ENCODE measurements at places on chromosomes 1 and 21. TPM values are rescaled to one million over a fixed set of nuclear protein-coding genes. Genes with fewer than 3 reads are reported as not detected.

CNR2 gene
- total RNA-seq, result not detected

LIN28A gene
- not detected for total RNA-seq

- no peaks in the 10 kb centered on the region for H3K36me3 ChIP-seq
- DNase-seq, result no peak
- H3K4me3 ChIP-seq, result no peak overlapping the region
- no peak overlapping the region for H3K27ac ChIP-seq
- peaks cover 3% of the 10 kb centered on the region for H3K27me3 ChIP-seq
These were observed 106.9 kb upstream of the OLFM3 start for GRCh38 chr1:102103646-102104045.

- H3K27me3 ChIP-seq, result no peaks in the 10 kb centered on the region
- peak overlapping the region; percentile 75 for H3K4me3 ChIP-seq
- H3K4me1 ChIP-seq, result peaks cover 15% of the 10 kb centered on the region
- DNase-seq, result peak; percentile 68
- H3K27ac ChIP-seq, result peak overlapping the region; percentile 72
These were observed 21.6 kb upstream of the ZNF678 start for GRCh38 chr1:227541796-227542152.

- H3K27ac ChIP-seq, result no peak overlapping the region
- H3K4me1 ChIP-seq, result no peaks in the 10 kb centered on the region
- peaks cover 3% of the 10 kb centered on the region for H3K27me3 ChIP-seq
- H3K4me3 ChIP-seq, result no peak overlapping the region
- DNase-seq, result no peak
These were observed 32.9 kb upstream of the UTS2 start for GRCh38 chr1:7885513-7886404.

GRCh38 chr1:203056012-203056411, 29.7 kb downstream of the PPFIA4 start:
- no peaks in the 10 kb centered on the region for H3K4me1 ChIP-seq
- no peak overlapping the region for H3K4me3 ChIP-seq
- no peak for DNase-seq
- no peak overlapping the region for H3K27ac ChIP-seq

IVNS1ABP gene
- total RNA-seq, result 36.0 TPM

CASQ2 gene
- 132 TPM for total RNA-seq

DNA sequence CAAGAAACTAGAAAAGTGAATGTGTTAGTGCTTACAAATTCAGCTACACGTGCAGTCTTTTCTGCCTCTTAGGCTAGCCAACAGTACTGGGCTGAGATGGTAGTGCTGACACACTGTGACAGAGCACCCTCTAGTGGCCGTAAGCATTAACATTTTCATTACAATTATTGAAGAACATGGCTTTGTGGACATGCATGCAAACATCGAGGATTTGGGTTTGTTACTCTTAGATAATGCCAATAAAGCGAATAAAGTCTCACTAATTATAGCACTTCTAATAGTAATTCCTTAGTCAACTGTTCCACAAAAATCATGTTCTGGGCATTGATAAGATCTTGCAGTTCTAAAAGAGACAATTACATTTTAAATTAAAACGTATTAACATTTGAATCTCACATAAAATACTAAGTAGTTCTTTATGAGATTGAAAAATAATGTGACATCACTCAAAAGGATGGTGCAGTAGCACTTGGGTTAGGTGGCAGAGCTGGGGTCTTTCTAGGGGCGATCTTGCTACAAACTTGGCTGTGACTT, 47.1 kb downstream of the MYSM1 start:
- no peak overlapping the region for H3K4me3 ChIP-seq
- no peak overlapping the region for H3K27ac ChIP-seq
- DNase-seq, result peak; percentile 74
- no peaks in the 10 kb centered on the region for H3K27me3 ChIP-seq
- no peaks in the 10 kb centered on the region for H3K36me3 ChIP-seq

TRIM63 gene
- 2.1 TPM for total RNA-seq

LIPI gene
- total RNA-seq, result not detected

TRIM17 gene
- not detected for total RNA-seq

SMG5 gene
- total RNA-seq, result 49.1 TPM

DNA sequence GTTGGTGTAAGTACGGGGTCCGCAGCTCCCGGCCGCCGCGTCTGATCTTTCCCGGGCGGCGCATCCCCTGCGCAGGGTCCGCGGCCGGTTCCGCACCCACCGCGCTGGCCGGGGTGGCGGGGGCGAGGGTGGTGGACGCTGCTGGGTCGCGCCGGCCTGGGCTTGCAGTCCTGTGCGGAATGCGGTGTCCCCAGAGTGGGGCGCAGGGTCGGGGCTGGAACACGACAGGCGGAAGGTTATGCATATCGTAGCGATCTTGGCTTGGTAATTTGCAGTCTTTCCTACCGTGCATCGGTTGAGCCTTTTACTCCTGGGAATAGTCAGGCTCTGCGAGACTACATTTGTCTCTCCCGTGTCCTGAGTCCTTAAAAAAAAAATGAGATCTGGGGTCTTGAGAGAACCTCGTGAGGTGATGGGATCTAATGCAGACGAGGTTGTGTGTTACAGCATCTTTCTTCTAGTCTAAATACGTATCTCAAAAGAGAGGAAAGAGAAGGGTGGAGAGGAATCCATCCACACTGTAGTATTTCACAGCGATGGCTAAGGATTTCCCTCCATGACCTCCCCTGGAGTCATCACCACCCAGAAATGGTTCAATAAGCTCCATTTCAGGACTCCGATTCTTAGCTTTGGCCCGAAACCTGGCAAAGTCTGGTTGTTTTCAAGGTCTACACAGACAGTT, 572 bp downstream of the ATP1B1 start:
- H3K36me3 ChIP-seq, result peaks cover 4% of the 10 kb centered on the region
- peaks cover 50% of the 10 kb centered on the region for H3K4me1 ChIP-seq
- peak overlapping the region; percentile 97 for H3K27ac ChIP-seq
- H3K27me3 ChIP-seq, result no peaks in the 10 kb centered on the region

CSMD2 gene
- total RNA-seq, result 0.27 TPM

DNA sequence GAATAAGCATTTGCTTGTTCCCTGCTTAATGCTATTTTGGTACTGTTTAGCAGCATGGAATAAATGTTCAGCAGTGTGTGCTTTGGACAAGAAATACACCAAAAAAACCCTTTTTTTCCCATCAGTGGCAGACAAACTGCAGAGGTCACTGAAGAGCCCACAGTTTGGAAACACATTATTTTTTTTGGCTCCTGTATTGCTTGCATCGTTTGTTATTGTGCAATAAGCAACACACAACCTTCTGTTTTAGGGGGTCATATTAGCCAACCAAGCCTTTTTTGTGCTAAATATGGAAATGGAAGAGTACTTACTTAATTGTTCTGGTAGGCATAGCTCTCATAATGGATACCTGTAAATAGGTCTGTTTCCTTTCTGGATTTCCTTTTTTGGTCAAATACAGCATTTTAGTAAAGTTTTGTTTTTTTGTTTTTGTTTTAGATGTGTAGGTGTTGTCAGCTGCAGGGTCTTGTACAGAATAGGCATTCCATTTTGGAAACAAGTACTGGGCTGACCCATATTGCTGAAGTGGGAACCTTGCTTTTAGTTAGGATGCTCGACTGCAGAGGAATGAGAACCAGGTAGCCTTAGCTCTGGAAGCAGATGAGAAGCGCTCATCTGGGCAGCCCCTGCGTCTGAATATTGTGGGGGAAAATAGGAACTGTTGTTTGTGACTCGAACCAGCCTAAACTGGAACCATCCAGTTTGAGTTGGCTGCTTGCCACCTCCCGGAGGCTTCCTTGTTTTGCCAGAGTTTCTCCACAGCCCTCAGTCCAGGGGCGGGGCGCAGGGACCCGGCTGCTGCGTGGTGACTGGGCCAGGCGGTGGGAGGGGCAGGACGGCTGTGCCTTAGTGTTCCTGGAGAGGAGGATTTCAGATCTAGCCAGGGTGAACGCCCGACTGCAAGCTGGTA, 38.4 kb downstream of the SPEN start:
- peak overlapping the region; percentile 21 for H3K4me3 ChIP-seq
- peak; percentile 99 for DNase-seq
- H3K36me3 ChIP-seq, result no peaks in the 10 kb centered on the region
- no peaks in the 10 kb centered on the region for H3K27me3 ChIP-seq

GRCh38 chr1:14590411-14591180, 7.9 kb upstream of the KAZN start:
- no peaks in the 10 kb centered on the region for H3K4me1 ChIP-seq
- H3K27ac ChIP-seq, result no peak overlapping the region

SPATA45 gene
- not detected for total RNA-seq

SH2D5 gene
- total RNA-seq, result 0.36 TPM

DNA sequence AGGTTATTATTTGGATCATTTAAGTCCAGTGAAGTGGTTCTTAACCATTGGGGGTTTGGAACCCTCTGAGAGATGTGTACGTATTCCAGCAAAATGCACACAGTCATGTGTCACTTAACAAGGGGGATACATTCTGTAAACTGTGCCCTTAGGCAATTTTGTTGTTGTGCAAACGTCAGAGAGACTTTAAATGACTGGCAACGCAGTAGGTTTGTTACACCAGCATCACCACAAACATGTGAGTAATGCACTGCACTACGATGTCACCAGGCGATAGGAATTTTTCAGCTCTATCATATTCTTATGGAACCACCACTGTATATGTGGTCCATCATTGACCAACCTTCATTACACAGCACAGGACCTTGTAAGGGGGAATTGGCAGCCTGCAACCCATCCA, 11.9 kb downstream of the AHCYL1 start:
- DNase-seq, result no peak
- H3K27ac ChIP-seq, result no peak overlapping the region
- no peaks in the 10 kb centered on the region for H3K36me3 ChIP-seq
- peaks cover 56% of the 10 kb centered on the region for H3K4me1 ChIP-seq

- H3K4me1 ChIP-seq, result no peaks in the 10 kb centered on the region
- no peaks in the 10 kb centered on the region for H3K36me3 ChIP-seq
- H3K27ac ChIP-seq, result no peak overlapping the region
- DNase-seq, result no peak
These were observed 32.0 kb downstream of the EGLN1 start for GRCh38 chr1:231390071-231390470.

DNA sequence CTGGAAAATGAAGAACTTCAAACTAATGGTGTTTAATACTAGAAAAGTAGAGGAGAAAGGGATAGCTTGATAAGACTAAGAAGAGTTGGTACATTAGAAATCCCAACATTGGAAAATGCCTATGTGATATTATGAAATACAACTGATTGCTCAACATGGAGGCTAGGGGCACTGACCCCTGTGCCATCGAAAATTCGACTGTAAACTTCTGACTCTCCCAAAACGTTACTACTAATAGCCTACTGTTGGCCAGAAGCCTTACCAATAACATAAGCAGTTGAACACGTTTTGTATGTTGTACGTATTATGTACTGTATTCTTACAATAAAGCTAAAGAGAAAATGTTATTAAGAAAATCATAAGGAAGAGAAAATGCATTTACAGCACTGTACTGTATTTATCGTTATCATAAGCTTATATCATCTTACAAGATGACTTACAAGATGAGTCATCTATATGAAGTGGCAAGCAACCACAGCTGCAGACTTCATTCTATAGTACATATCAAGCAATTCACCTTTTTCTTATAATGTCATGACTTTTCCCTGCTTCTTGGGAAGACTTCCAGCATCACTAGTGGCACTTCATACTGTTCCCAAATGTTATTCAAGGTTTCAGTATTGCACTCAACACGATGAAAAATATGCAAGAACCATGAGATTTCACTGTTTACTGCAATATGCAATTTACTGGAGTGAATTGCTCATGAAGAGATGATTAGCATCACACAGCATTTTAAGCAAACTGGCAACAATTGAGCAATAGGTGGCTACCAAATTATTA, 12.9 kb upstream of the CTSK start:
- H3K36me3 ChIP-seq, result peaks cover 98% of the 10 kb centered on the region
- DNase-seq, result no peak
- no peak overlapping the region for H3K27ac ChIP-seq
- no peaks in the 10 kb centered on the region for H3K27me3 ChIP-seq

PADI2 gene
- 0.33 TPM for total RNA-seq

AHCYL1 gene
- 71.3 TPM for total RNA-seq

DNA sequence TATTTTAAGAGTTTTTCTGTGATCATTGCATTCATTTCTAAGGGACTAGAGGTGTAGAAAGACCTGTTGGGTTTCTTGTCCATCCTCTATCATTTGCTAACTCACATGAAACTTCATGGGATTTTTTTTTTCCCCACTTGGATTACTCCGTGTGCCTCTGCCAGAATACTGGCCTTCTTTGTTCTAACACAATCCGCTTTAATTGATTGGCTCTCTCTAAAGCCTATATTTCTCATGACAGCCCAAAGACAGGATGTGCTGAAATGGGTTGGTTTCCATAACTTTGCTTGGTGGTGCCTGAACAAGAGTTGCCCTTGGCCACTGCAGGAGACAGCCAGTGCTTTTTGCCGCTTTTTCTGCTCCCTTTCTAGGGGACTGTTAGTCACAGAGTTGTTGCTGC, 12.2 kb downstream of the CACHD1 start:
- no peaks in the 10 kb centered on the region for H3K27me3 ChIP-seq
- H3K27ac ChIP-seq, result no peak overlapping the region
- H3K4me3 ChIP-seq, result no peak overlapping the region

DNA sequence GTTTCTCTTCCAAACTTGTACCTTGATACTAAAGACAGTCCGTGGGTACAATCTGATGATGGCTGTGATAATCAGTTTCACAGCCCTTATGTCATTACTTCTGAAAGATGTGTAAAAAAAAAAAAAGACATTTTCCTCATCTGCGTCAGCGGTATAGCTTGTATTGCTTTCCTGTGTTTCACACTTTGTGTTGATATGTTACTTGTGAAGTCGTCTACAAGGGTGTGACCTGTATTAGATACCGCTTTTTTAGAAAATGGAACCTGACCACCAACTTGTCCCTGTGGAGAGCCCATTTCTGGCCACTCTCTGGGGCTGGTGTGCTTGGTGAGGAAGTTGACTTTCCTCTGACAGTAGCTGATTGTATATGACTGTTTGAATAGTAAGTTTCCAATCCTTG, 50.5 kb downstream of the PEX14 start:
- H3K27me3 ChIP-seq, result no peaks in the 10 kb centered on the region
- DNase-seq, result no peak
- no peak overlapping the region for H3K27ac ChIP-seq
- H3K36me3 ChIP-seq, result no peaks in the 10 kb centered on the region
- H3K4me1 ChIP-seq, result no peaks in the 10 kb centered on the region
- H3K4me3 ChIP-seq, result no peak overlapping the region

SPRR2G gene
- total RNA-seq, result not detected

DNA sequence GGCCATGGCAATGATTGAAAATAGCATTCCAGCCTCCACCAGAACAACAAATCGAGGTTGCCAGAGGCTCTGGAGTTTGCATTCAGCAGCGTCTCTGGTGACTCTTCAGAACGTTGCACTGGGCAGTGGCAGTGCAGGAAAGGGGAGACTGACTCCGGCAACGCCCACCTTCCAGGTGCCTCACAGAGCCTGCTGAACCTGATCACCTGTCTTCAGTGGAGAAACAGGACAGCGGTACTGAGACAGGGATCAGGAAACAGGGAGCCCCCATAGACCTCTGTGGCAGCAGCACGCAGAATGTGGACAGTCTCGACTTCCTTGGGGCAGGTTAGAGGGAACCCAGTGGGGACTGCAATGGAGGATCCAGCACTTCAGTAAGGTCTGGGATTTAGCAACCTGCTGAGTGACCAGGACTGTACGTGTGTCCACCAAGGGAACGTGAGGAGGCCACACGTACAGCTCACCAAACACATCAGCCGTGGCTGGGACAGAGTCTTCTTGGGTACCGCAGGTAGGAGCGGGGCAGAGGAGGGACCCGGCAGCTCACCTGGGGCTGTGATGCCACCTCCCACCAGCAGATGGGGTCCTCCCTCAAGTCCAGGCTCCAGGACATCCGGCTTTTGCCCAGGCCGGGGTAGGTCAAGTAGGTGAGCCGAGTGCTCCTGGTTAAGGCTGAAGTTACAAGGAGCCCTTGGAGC, 128.6 kb downstream of the PRDM2 start:
- no peak overlapping the region for H3K4me3 ChIP-seq
- no peaks in the 10 kb centered on the region for H3K36me3 ChIP-seq
- no peaks in the 10 kb centered on the region for H3K4me1 ChIP-seq
- DNase-seq, result no peak
- no peak overlapping the region for H3K27ac ChIP-seq

OR6F1 gene
- total RNA-seq, result not detected

SLC22A15 gene
- total RNA-seq, result 3.2 TPM

Measured in sigmoid colon (tissue), 7 donors.